ENCODE measurements at places on chromosomes 6 and 20.

DNA sequence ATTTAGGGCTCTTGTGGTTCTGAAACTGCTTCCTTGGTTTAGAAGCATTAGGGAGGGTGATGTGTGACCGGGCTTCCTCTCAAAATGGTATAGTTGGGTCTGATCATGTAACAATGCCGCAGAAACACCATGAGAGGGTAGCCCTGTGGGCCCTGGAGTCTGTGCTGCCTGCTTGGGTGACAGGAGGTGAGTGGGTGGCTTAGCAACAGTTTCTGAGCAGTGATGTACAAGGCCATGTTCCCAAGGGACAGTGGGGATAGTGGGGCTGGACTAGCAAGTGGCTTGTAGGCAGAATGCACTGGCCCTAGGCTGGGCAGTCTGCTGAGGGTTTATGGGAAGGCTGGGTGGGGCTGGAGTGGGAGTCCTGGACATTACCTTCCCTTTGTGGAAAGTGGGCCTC, 106.9 kb upstream of the MYL9 start:
- no peak for DNase-seq

DNA sequence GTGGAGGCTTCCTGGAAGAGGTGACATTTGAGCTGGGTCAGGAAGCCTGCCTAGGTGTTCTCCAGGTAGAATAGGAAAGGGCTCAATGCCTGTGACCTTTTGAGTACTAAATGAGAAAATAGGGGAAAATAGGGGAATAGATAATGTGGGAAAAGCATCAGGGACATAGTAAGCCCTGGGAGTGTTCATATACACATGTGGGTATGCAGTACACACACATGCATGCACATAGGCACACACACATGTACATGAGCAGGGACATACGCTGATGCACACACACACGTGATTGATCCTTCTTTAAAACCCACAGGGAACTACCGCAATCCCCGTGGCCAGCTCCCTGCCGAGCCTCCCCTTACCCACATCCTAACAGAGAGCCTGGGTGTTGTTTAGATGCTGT, 351.7 kb downstream of the CDH4 start:
- no peak for DNase-seq

- no peak for DNase-seq
Measured at GRCh38 chr20:58565461-58566175, 50.4 kb upstream of the APCDD1L start.

DNA sequence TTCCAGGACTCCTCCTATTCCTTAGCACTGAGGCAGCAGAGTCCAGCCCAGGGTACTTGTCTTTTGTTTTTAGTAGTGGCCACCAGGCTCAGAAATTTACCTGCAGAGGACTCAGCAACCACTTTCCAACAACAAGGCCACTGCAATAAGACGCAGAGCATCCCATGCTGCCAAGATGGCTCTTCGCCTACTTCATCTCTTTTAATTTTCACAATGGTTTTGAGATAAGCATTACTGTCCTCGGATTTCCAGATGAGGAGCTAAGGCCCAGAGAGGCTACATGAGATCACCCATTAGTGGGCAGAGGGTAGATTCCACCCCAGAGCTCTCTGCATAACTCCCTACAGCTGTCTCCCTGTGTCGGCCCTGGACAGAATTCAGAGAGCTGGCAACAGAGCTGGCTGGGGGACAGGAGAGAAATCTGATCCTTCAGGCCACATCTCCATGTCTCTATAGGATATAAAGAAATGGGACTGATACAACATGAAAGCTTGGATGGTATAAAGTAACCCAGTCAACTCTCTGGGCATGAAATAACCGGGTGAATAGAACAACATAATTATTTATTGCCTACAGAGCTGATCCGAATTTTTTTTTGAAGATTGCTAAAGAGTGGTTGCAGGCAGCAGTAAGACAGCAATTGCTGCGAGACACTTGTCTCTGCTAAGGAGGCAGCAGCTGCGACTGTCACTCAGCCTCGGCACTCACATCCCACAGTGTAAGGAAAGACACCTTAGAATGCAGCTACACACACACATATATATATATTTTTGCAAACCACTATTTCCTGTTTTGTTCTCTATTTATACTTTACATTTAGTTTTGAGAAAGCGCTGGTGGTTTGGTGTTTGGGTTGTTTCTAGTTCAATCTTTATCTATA, 37.2 kb downstream of the SCML4 start:
- DNase-seq = no peak

DNA sequence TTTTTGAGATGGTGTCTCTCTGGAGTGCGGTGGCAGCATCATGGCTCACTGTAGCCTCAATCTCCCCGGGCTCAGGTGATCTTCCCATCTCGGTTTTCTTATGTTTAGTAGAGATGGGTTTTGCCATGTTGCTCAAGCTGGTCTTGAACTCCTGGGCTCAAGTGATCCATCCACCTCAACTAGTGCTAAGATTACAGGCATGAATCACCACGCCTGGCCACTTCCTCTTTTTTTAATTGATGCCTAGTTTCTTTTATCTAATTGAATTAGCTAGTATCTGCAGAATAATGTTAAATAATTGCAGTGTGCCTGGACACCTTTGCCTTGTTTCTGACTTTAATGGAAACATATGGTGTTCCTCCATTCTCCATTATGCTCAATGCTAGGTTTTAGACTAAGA, 38.4 kb upstream of the SLC22A16 start:
- no peak for DNase-seq

- DNase-seq = no peak
Measured at GRCh38 chr20:16664020-16664419, 65.8 kb upstream of the SNRPB2 start.

DNA sequence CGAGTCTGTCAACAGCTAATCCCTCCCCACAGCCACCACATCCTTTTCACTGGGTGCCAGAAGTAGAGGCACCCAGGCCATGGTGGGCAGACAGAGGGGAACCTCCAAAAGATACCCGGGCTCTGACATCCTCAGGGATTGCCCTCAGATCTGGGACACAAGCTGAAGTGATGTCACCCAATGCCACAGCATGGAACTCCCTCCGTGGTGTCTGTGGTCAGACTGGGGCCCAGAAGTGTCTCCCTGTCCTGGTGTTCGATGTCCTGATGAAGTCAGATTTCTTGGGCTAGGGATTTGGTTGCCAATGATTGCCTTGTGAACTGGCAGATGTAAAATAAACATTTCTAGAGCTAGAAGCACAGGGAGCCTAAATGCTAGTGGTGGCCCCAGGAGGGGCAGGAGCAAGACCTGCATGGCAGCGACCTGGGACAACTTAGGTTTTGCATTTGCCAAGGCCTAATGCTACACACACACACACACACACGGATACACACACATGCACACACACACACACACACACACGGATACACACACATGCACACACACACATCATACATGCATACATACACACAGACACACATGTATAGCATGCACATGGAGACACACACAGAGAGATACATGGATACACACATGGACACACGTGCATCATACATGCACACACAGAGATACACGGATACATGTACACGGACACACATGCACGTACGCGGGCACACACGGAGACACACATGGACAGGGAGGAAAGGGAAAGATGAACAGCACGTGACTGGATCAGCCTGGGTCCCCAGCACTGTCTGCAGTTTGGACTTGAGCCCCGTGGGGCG, 221.0 kb downstream of the NFATC2 start:
- no peak for DNase-seq

Data from Caco-2 (cell line).